ENCODE measurements at places on chromosomes 2 and 18.

- no peak for DNase-seq
These were observed 167.9 kb downstream of the CTIF start for GRCh38 chr18:48706731-48707130.

- DNase-seq, result no peak
These were observed 7.2 kb upstream of the PSMD1 start for GRCh38 chr2:231049286-231050017.

DNA sequence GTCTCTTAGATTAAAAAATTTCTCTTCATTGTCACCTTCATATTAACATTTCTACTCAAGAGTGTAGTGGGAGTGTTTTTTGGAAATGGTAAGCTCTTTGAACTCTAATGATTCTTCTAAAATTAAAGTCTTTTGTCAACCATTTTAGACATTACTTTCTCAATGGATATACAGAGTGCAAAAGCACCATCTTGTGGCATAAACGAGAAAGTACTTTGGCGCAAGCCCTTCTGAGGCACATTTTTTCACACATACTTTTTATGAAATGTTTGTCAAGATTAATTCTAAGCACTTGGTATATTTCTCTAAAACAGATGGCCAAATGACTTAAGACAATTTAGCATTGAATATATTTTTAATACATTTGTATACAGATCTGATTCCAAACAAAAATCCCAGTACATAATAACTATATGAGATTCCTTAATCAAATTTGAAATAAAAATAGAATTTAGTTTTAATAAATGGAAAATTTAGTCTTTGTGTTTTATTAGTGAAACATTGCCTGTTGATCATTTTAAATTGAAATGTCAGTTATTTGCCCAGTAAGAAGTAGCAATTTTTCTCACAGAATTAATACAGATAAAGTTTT, 63.3 kb upstream of the GALNT5 start:
- DNase-seq, result no peak

DNA sequence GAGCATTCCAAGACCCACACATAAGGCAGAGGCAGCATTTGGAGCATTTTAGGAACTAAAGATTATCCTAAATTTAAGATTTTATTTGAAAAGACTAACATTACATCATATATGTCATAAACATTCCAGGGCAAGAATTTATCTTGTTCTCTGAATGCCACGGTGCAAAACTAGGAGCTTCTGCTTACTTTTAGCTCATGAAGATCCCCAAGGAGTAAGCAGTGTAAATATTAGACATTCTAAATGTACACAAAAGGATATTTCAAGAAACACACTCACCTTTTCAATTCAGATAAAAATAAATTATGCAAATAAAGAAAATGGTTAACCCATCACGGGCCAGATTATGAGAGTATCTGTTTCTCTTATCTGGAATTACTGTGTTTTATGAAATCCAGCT, 101.7 kb upstream of the ETAA1 start:
- DNase-seq, result no peak

- DNase-seq, result no peak
These were observed 491.2 kb upstream of the HS6ST1 start for GRCh38 chr2:128809880-128810279.

DNA sequence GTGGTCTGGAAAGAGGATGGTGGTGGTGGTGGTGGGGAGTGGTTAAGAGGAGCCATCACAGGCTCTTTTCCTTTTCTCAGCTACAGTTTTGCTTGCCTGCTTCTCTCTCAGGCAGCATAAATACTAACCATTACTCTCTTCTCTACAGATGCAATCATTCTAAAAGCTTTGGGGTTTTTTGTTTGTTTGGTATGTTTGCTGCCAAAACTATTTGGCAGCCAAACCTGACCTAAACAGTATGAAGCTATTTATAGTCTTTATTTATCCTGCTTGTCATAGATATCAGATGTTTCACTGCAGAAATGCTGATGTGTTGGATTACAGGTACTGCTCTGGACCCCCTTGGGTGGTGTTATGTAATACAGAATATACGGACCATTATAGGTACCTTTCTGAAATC, 15.3 kb downstream of the SIX3 start:
- no peak for DNase-seq

DNA sequence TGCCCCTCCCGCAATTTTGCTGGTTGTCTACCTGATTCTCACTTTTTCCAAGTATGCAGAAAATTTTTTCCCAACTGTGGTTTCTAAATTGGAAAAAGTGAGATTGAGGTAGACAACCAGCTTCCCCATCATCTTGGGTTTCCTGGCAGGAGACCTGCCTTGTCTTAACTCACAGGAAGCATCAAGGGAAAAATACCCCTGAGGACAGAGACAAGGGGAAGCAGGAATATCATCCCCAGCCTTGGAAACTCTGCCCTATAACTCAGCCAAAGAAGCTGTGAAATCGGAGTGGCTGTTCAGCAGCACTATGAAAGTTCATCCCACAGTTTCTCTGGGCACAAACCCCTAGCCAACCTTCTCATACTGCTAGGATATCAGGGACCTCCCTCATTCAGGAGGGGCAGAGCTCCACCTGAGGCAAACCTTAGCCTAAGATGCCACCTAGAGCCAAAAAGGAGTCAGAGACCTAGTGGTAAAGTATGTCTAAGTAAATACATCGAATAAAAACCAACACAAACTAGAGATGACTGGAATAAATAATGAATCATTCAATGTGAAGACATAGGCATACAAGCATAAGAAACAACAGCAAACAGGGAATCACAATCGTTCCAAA, 68.2 kb downstream of the ZSWIM2 start:
- DNase-seq, result no peak

GRCh38 chr2:160516547-160517365, 23.1 kb upstream of the RBMS1 start:
- no peak for DNase-seq

DNA sequence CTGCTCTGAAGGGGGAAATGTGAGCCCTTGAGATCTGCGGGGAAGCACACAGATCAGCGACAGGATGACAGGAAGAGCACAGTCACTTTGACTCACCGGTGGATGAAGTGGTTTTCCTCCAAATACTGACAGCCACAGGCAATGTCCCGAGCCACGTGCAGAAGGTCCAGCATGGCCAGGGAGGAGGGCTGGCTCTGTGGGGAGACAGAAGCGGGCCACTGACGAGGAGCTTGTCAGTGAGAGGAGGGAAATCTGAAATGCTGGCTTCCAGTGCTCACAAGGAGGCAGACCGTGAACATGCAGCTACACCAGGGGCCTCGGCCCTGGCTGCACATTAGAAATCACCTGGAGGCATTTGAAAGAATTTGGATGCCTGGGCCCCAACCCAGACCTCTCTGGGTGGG, 98.7 kb downstream of the CLIP4 start:
- no peak for DNase-seq

DNA sequence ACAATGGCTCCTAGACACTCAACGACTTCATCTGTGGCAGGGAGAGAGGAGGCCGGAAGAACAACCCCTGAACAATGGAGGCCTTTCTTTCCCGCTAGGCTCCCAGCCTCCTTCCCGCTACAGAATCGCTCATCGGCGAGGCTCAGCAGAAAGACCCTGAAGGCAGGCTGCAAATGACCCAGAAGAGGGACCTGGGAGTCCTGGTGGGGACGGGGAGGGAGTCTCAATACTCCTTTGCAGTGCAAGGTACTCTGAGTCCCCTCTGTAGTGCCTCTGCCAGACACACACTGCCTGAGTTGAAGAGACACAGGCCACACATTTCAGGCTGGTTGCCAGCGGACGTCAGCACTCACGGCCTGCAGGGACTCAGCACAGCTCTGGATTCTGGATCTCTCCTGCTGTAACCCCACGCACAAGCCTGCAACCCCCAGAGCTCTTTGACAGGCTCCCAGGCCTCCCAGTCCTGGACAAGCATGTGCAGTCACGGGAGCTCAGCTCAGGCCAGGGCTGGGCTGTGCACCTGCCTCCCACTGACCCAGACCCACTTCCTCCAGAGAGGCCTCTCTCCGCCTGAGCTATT, 6.1 kb downstream of the GPR17 start:
- DNase-seq, result no peak

DNA sequence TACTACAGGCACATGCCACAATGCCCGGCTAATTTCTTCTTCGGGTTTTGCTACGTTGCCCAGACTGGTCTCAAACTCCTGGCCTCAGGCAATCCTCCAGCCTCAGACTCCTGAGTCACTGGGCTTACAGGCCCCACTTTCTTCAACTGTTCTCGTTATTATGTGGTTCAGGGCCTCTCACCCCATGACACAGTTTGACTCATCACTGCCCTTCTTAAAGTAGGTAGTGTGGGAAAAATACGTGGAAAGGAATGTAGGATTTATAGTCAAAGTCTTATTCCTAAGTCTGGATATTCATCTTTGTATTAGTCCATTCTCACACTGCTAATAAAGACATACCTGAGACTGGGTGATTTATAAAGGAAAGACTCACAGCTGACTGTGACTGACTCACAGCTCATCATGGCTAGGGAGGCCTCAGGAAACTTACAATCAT, 19.4 kb downstream of the CENPA start:
- peak; percentile 63 for DNase-seq

DNA sequence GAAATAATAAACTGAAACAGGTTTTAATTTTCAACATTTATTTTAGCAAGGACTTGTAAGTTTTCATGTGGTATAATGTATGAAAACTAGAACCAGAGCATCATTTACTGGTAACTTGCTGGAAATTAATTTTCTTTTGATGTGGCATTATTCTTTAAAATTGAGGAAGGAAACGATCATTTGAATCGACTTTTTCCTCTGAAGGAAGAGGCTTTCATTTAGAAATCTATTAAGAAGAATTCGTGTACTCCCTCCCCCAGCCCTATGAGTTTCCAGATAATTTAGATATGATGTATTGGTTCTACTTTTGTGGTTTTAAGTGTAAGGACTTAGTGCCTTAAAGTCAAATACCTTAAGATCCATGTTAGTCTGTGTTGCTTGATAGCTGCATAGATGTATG, 2.5 kb downstream of the BABAM2 start:
- no peak for DNase-seq

GRCh38 chr18:77112747-77113092, 19.9 kb downstream of the MBP start:
- DNase-seq, result no peak

DNA sequence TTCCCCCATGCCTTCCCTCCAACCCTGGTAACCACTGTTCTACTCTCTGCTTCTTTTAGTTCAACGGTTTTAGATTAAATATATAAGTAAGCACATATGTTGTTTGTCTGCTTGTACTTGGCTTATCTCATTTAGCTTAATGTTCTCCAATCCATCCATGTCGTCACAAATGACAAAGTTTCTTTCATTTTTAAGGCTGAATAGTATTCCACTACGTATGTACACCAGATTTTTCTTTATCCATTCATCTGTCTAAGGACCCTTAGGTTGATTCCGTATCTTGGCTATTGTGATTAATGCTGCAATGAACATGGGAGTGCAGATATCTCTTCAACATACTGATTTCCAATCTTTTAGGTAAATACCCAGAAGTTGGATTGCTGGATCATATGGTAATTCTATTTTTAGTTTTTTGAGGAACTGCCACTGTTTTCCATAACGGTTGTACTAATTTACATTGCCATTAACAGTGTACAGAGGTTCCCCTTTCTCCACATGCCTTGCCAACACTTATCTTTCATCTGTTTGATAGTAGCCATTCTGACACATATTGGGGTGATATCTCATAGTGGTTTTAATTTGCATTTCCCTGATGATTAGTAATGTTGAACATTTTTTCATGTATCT, 8.1 kb downstream of the ASB3 start:
- DNase-seq, result no peak

- no peak for DNase-seq
These were observed 672.0 kb upstream of the SYT4 start for GRCh38 chr18:43949291-43949690.

DNA sequence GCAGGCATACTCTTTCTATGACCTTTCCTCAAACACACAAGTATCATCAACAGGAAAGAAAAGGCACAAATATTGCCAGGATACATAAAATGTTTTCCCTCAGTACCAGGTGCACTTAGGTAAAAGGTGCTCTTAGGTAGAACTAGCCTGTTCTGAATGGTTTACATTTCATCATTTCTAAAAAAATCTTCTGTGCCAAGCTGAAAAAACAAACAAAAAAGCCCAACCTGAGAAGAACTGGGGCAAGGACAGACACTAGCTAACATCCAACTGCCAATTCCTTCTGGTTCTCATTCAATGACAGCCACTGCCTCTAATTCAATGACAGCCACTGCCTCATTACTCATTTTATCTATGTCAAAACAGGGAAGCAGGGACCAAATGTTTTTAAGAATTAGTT, 68.5 kb downstream of the SPIRE1 start:
- DNase-seq, result no peak

DNA sequence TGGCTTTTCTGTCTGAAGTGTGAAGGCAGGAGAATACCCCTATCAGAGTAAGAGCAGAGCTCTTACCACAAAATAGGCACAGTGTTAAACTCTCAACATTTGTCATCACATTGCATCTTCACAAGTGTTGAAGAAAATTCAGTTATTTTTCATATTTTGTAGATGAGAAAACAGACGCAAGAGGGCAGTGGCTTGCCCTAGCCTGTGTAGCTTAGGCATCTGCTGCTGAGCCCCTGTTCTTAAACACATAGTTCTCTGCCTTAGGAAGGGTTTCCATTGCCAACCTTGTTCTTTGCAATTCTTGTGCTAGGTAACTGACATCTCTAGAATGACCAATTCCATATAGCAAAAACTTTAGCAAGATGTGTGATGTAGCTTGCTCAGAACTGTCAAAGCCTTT, 112.7 kb upstream of the RMDN2 start:
- DNase-seq, result no peak

DNA sequence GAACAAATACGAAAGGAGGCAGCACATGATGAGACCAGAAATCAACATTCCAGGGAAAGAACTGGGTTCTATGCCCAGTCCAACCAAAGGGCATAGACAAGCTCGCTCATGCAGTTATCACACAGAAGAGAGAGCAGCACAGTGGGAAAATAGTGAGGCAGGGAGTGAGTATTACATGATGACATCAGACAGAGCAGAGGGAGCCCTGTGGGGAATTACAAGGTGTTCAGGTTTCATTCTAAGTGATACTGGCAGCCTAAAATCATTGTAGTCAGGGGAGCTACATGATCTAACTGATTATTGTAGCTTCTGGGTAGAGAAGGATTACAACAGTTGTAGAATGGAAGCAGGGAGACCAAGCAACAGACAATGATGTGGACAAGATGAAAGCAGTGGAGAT, 658.5 kb downstream of the ARHGAP15 start:
- DNase-seq, result no peak

DNA sequence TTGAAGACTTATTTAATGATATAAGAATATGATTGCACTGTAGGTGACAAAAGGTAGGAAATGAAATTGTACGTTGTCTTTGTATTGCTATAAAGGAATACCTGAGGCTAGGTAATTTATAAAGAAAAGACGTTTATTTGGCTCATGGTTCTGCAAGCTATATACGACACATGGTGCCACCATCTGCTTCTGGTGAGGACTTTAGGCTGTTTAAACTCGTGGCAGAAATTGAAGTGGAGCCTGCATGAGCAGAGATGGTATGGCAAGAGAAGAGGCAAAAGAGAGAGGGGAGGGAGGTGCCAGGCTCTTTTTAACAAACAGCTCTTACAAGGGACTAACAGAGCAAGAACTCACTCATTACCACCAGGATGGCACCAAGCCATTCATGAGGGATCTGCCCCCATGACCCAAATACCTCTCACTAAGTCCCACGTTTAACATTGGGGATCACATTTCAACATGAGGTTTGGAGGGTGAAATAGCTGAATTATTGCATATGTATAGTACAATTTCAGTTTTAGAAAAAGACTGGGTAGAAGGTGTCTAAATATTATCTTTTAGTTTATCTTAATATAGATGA, 86.8 kb downstream of the GULP1 start:
- DNase-seq, result no peak

GRCh38 chr2:209505410-209505809, 81.6 kb downstream of the MAP2 start:
- no peak for DNase-seq

- no peak for DNase-seq
These were observed 148.4 kb downstream of the CSRNP3 start for GRCh38 chr2:165617741-165618481.

All from H54 (cell line).